ENCODE measurements at places on chromosomes 6 and 20.

DNA sequence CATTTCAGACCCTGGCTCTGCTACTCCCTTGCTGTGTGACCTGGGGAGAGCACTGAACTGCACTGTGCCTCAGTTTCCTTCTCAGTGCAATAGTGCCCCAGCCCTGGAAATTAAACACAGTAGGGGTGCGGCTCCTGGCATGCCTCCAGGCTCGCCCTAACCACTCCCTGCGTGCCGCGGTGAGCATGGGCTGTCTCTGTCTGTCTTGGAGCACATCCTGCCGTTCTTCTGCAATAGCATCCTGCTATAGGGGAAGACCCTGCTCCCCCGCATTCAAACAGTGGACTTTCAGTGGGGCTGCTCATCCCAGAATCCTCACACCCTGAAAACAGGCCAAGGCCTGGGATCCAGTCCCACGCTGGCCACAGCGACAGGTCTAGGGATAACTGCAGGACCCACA is 129.5 kb downstream of the FOXC1 start:
- no peak for DNase-seq

DNA sequence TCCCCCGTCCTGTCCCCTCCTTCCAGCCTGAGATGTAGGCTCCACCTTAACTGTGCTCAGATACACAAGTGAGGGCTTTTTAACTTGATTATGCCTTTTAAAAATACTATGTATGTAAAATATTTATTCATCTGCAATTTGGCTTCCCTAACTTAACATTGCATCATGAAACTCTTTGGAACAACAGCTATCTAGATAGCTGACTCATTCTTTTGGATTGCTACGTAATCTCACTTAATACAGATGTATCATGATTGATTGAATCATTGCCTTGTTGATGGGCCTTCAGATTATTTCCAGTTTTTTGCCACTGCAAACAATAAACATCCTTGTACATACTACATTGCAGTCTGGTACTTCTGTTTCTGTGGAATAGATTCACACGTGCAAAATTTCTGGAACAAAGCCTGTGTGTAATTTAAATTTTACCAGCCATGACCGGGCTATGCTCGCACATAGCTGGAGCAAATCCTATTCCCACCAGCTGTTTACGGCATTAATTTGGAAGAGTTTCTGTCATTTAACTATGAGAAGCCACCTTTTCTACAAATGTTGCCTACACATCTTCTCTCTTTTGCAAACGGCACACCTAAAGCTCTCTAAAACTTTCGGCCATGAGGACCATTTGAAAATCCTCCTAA is 6.5 kb downstream of the PRND start:
- DNase-seq, result no peak

GRCh38 chr20:11248687-11249638 is 575.2 kb upstream of the JAG1 start:
- no peak for DNase-seq

DNA sequence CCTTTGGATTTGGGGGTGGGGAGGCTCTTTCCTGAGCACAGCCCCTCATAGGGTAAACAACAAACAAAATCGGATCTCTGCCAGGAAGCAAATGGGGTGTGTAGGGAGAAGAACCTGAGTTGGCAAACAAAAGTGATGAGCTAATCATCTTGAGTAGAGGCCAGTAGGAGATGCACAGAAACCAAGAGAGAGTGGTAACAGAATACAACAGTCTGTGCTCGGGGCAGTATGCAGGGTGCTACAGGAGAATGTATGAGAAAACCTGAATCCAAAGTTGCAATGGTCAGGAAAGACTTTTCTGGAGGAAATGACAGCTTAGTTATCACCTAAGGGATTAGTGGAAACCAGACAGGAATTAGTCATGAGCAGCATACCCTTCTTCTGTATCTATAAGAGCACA is 177.8 kb downstream of the CDKAL1 start:
- DNase-seq, result no peak

DNA sequence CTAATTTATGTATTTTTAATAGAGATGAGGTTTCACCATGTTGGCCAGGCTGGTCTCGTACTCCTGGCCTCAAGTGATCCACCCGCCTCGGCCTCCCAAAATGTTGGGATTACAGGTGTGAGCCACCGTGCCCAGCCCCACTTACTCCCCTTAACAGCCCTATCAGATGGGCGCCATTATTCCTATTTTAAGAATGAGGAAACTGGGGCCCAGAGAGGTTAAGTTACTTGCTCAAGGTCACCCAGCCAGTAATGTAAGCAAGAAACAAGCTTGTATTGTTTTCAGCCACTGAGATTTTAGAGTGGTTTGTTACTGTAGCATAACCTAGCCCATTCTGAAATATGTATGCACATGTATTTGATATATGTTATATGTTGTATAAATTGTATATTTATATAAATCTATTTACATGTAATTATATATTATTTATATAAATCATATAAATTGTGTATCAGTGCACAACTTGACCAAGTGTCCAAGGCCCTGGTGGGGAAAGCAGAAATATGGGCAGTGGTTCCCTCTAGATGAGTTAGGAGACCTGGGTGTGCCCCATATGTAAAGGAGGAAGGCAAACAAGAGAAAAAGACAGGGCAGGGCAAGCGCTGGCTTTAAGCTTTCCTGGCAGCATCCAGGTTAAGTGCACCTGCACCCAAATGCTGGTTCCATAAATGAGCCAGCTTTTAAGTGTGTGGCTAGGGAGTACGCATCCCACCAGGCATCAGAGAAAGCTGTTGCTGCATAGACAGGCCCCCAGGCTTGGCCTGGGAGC is 1.2 kb upstream of the GUCA1A start:
- DNase-seq, result no peak

- no peak for DNase-seq
Observed at GRCh38 chr6:115717062-115717461, 343.6 kb downstream of the FRK start.

- no peak for DNase-seq
Observed at GRCh38 chr20:45970646-45971424, 1.2 kb downstream of the ZNF335 start.

- DNase-seq, result no peak
Observed at GRCh38 chr6:156873654-156874380, 96.6 kb downstream of the ARID1B start.

DNA sequence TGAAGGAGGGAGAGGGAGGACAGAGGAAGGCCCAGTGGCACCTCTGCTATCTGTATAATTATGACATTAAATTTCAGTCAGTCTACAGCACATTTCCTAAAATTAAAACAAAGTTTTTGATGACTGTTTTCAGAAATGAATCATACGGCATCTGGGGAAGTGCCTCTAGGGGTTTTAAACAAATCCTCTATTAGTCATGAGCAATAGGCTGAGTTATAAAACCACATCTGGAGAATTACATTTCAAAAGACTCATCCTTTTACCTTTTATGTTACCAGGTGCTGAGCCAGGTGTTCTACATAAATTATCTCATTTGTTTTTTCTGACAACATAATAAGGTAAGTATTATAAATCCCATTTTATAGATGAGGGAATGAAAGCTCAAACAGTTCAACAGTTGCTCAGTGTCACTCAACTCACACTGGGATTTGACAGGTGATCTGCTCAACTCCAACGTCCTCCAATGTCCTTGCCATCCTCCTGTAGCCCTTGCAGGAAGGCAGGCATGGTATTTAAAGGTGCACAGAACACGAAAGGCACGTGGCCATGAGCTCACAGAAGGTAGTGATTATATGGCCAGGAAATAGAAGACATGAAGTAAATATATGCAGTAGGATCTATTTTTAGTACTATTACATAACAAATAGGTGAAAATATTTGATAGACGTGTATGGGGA is 184.2 kb upstream of the MAN1A1 start:
- peak; percentile 24 for DNase-seq

DNA sequence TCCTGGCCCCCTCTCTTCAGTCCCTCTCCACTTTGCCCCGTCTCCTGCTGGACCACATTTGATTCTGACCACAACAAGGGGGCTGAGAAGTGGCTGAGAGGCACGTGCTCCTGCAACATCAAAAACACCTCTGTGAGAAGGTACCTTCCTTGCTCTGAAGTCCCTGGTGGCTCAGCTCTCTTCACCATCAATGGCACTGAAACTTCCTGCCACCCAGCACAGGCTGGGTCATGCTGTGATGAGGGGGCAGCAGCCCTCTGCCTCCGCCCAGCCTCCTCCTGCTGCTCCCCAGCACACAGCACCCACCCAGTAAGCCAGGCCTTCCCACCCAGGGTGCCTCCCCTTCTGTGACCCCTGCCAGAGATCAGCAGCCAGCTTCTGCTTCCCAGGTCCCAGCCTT is 10.3 kb downstream of the ZMYND8 start:
- DNase-seq, result no peak

GRCh38 chr6:167990016-167990945 is 7.2 kb upstream of the KIF25 start:
- no peak for DNase-seq

DNA sequence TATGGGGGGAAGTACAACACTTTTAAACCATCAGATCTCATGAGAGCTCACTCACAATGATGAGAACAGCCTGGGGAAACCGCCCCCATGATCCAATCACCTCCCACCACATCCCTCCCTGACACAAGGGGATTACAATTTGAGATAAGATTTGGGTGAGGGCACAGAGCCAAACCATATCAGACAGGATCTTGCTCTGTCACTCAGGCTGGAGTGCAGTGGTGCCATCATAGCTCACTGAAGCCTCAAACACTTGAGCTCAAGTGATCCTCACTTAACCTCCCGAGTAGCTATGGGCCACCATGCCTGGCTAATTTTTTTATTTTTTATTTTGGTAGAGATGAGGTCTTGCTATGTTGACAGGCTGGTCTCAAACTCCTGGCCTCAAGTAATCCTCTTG is 5.1 kb upstream of the IYD start:
- no peak for DNase-seq

DNA sequence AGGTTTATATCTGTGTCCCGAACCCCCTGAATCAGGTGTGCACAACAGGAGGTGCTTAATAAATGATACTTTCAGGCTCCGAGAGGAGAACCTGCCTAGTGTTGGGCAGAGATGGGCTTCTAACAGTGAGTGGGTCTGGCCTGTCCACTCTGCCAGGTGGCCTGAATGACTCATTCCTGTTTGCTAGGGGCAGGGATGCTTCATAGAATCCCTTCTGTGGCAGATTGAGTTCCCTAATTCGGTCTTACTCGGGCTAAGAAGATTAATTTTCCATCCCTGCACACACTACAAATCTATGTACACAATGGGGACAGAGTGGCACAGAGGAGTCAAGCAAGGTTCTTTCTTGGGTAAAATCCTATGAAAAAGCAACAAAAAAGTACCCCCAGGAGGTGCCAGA is 19.8 kb downstream of the SDC4 start:
- no peak for DNase-seq

DNA sequence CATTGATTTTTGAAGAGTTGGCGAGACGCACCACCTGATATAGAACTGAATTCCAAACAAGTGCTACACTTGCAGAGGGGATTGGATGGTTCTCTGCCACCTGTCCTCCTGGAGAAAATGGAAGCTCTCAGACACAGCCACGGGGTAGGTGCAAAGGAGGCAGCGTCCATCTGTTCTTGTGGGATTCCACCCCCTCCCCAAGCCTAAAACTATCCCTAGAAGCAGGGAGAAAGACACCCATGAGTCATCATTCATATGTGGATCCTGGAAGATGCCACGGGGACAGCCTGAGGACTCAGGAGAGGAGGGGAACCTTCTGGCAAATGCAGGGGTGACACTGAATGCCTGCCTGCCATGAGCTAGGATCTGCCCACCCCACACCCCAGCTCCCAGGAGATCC is 171.3 kb upstream of the CST7 start:
- no peak for DNase-seq

DNA sequence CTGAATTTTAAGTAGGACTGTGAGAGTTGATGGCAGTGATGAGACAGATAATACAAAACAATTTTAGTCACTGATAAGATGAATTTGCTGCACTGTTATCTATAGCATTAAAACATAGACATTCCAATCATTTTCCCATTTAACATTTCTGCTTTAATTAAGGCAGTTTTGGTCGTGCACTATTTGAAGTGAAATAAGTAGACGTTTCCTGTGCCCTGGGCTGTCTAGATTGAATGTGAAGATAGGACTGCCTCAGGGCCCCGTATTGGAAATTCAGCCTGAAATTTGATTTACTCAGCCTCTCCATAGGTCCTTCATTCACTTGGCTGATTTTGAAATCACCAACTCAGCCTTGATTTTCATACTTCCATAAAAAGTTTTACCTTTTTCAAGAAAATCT is 48.3 kb downstream of the ARID1B start:
- DNase-seq, result no peak

GRCh38 chr6:16055852-16056251 is 73.0 kb upstream of the MYLIP start:
- DNase-seq, result no peak

GRCh38 chr20:9102456-9102855 is 33.6 kb downstream of the PLCB4 start:
- no peak for DNase-seq

- DNase-seq, result no peak
Observed at GRCh38 chr6:35674594-35674993, 14.1 kb downstream of the FKBP5 start.

GRCh38 chr20:24784607-24785006 is 164.5 kb upstream of the CST7 start:
- no peak for DNase-seq
